ENCODE measurements at places on chromosomes 13 and 19. TPM values are rescaled to one million over a fixed set of nuclear protein-coding genes. Genes with fewer than 3 reads are reported as not detected.

GRCh38 chr13:113477724-113478123 is 12.8 kb downstream of the DCUN1D2 start:
- no peaks in the 10 kb centered on the region for H3K27me3 ChIP-seq
- peaks cover 50% of the 10 kb centered on the region for H3K36me3 ChIP-seq
- DNase-seq, result no peak
- H3K4me1 ChIP-seq, result no peaks in the 10 kb centered on the region
- no peak overlapping the region for H3K4me3 ChIP-seq

DNA sequence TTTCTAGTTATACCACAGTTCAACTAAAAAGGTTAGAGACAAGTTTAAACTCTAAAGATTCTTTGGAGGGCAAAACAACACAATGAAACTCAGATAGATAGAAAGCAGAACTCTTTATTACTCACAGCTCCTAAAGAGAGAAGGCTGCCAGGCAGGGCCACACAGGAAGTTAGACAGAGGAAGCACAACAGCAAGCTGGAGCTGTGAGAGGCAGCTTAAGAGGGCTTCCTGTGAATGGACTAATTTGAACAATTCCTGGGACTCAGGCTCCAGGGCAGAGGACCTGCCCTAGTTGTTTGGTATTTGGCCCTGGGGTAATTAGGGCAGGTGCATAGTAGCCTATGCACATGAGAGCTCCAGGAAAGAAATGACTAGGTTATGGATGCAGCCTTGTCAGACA is 803.6 kb downstream of the DIAPH3 start:
- H3K4me1 ChIP-seq, result peaks cover 14% of the 10 kb centered on the region
- no peak overlapping the region for H3K4me3 ChIP-seq
- DNase-seq, result peak; percentile 42
- H3K36me3 ChIP-seq, result no peaks in the 10 kb centered on the region
- no peaks in the 10 kb centered on the region for H3K27me3 ChIP-seq
- H3K27ac ChIP-seq, result peak overlapping the region; percentile 18

DNA sequence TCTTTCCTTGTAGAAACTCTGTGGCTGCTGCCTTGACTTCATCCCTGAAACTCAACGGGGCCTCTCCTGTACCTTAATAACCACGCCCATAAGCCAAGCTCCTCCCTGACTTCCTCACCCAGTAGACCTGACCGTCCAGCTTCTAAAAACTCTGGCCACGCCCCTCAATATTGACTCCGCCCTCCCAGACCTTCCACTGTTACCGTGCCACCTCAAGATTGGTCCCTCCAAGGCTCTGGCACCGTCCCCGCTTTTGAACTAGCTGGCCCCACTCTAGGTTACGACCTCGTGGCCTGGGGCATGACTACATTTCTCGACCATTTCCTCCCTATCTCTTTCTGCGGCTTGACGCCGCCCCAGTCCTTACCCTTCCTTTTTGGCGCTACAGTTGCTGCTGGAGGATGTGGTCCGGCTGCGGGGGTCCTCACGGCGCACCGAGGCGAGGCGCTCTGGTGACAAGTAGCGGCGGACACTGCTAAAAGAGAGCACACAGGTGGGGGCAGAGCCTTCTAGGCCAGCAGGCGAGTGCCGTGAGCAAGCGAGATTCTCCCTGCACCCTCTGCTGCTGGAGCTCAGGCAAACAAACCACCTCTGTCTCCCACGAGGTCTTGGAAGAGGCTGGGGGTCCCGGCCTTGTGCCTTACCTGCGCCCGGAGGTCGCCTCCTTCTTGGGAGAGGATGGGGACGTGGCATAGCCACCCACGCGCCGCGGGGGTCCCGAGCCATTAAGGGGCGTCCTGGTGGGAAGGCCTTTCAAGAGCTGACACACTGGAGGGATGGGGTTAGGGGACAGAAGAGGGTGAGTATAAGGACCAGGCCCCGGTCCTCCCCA is 2.3 kb upstream of the EML2 start:
- H3K27ac ChIP-seq, result peak overlapping the region; percentile 48
- H3K4me3 ChIP-seq, result peak overlapping the region; percentile 48
- no peaks in the 10 kb centered on the region for H3K36me3 ChIP-seq
- peak; percentile 75 for DNase-seq
- H3K27me3 ChIP-seq, result no peaks in the 10 kb centered on the region

Gene PSG11
- total RNA-seq, result not detected

- peaks cover 4% of the 10 kb centered on the region for H3K36me3 ChIP-seq
- H3K27me3 ChIP-seq, result no peaks in the 10 kb centered on the region
- H3K4me3 ChIP-seq, result no peak overlapping the region
- H3K4me1 ChIP-seq, result peaks cover 17% of the 10 kb centered on the region
These were observed 63.5 kb downstream of the MYO9B start for GRCh38 chr19:17138937-17139598.

- no peaks in the 10 kb centered on the region for H3K4me1 ChIP-seq
- no peak overlapping the region for H3K4me3 ChIP-seq
- H3K36me3 ChIP-seq, result peaks cover 6% of the 10 kb centered on the region
These were observed 22.1 kb upstream of the WDR18 start for GRCh38 chr19:961866-962620.

- no peaks in the 10 kb centered on the region for H3K36me3 ChIP-seq
- no peaks in the 10 kb centered on the region for H3K27me3 ChIP-seq
- peaks cover 7% of the 10 kb centered on the region for H3K4me1 ChIP-seq
- DNase-seq, result no peak
- no peak overlapping the region for H3K27ac ChIP-seq
These were observed 365.9 kb downstream of the FGF14 start for GRCh38 chr13:102035969-102036368.

DNA sequence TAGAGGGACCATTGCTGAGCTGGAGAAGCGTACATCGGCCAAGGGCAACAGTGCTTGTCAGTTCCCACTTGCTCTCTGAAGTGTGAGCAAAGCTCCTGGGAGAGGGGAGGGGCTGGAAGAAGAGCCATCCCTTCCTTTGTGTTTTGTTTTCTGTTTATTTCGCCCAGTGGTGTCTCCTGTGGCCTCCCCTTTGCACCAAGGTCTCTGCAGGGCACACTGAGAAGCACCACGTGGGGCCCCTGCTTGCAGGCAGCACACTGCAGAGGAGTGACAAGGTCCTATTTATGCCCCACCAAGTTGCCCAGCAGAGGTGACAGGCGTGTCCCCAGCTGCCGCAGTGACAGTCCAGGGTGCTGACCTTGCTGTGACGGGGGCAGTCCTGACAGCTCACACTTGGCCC is 24.0 kb downstream of the GRIN2D start:
- H3K4me1 ChIP-seq, result peaks cover 15% of the 10 kb centered on the region
- DNase-seq, result no peak
- H3K36me3 ChIP-seq, result no peaks in the 10 kb centered on the region
- H3K27ac ChIP-seq, result no peak overlapping the region
- no peak overlapping the region for H3K4me3 ChIP-seq

Gene RXFP2
- not detected for total RNA-seq

DNA sequence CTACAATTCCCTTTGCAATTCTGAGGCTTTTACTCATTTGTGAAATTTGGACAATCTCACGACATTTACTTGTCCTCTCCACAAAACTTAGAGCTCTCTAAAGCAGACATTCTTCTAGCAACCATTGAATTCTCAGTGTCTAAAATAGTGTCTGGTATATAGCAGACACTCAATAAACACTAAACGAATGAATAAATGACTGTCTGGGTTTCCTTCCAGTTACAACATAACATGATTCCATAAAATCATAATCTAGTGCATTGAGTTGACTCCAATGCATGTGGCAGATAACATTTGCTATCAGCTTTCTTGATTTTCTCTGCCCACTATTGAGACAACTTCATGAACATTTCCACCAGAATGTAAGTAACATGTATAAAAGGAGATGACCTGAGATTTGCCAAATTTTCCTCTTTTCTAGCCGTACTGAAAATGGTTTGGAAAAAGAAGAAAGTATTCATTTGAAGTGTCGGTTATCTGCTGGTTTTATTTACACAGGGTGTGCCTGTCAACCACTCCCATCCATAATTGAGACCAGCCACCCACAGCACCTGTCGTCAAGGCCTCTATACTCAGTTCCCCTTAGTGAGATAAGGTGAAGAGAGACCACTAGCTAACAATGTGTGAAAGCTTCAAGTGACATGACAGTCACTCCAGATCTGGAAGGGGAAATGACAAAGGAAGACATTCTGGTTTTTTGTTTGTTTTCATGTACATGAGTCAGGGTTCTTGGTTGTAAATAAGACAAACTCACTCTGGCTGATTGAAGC is 4.8 kb upstream of the SERP2 start:
- no peak for DNase-seq
- no peaks in the 10 kb centered on the region for H3K27me3 ChIP-seq
- H3K27ac ChIP-seq, result no peak overlapping the region

Gene PTBP1
- 713 TPM for total RNA-seq

DNA sequence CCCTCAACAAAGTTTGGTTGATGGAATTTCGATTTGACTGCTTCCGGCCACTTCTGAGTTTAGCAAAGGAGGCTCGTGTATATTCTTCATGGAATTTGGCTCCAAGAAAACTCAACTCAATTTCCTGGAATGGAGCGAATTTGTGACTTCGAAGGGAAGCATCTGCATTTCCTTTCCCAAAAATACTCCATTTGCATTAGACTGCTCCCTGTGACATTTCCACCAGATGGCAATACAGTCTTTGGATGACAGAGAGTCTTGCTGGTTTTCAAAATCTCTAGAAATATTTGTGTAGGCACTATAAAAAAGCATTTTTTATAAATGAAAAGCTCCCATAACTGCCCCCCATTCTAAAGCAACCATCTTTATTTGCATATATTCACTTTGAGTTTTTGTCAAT is 4.1 kb downstream of the C1QTNF9 start:
- no peaks in the 10 kb centered on the region for H3K27me3 ChIP-seq
- H3K27ac ChIP-seq, result no peak overlapping the region
- H3K4me1 ChIP-seq, result no peaks in the 10 kb centered on the region
- H3K4me3 ChIP-seq, result no peak overlapping the region
- no peaks in the 10 kb centered on the region for H3K36me3 ChIP-seq
- no peak for DNase-seq

DNA sequence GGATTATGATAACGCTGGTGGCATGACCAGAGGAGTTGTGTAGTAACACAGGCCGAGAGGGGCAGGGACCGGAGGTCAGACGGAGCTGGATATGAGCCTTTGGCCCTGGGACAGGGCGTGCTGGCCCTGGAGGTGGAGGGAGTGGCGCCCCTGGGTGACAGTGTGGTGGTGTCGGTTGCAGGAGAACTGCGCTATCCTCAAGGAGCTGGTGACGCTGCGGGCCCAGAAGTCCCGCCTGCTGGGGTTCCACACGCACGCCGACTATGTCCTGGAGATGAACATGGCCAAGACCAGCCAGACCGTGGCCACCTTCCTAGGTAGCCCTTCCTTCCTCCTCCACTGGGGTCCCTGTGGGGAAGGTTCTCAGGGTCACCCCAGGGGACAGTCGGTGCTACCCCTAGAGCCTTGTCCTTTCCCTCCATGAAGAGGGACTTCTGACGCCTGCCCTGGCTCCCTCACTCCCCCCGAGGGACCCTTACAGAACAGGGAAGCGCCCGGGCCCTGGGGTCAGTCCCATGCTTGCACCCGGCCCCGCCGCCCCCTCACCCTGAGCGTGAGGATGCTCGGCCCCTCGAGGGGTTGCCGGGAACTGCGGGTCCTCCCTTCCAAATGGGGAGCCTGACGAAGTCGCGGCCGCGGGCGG is 12.8 kb upstream of the ZNF554 start:
- H3K27ac ChIP-seq, result no peak overlapping the region
- H3K4me1 ChIP-seq, result peaks cover 5% of the 10 kb centered on the region
- no peaks in the 10 kb centered on the region for H3K27me3 ChIP-seq
- DNase-seq, result no peak
- H3K4me3 ChIP-seq, result no peak overlapping the region

Gene TEX26
- total RNA-seq, result not detected

- peaks cover 27% of the 10 kb centered on the region for H3K4me1 ChIP-seq
- no peak for DNase-seq
- no peaks in the 10 kb centered on the region for H3K27me3 ChIP-seq
- H3K36me3 ChIP-seq, result no peaks in the 10 kb centered on the region
These were observed 4.9 kb upstream of the ZFP36 start for GRCh38 chr19:39401549-39402345.

Gene CPT1C
- 23.3 TPM for total RNA-seq

Gene CAPN12
- total RNA-seq, result 0.69 TPM

DNA sequence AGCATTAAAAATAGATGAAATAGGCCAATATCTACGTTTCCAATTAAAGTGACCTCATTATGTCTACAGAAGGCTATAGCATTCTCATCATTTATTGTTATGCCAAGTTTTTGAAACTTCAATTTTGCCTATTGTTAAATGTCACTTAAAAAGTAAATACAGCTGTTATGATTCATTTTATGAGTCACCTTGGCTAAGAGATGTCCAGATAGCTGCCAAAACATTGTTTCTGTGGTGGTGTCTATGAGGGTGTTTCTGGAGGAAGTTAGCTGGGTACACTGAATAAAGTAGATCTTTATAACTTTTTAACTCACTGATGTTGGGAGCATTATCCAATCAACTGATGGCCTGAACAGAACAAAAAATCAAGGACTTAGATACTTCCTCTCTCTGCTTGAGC is 1209.7 kb upstream of the PCDH9 start:
- no peak for DNase-seq
- no peak overlapping the region for H3K4me3 ChIP-seq
- H3K4me1 ChIP-seq, result no peaks in the 10 kb centered on the region
- H3K27ac ChIP-seq, result no peak overlapping the region
- no peaks in the 10 kb centered on the region for H3K36me3 ChIP-seq

- H3K36me3 ChIP-seq, result peaks cover 5% of the 10 kb centered on the region
- no peak overlapping the region for H3K27ac ChIP-seq
- H3K27me3 ChIP-seq, result no peaks in the 10 kb centered on the region
- no peak overlapping the region for H3K4me3 ChIP-seq
These were observed 7.6 kb upstream of the ZNF415 start for GRCh38 chr19:53140351-53140750.

DNA sequence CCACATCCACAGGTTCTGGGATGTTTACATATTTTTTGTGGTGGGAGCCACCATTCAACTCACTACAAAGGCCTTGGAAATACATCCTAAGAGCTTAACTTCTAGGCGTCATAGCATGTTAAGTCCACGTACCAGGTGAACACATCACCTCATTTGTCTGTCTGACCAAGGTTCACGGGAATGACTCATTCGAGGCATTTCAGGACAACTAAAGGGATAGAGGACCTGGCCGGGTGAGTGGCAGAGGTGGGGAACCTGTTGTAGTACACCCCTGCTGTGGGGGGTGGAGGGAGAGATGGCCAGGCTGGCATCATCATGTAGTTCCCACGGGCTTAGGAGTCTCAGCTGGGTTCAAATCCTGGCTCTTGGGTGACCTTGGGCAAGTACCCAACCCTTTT is 51.5 kb downstream of the BICRA start:
- DNase-seq, result no peak
- no peak overlapping the region for H3K4me3 ChIP-seq
- no peak overlapping the region for H3K27ac ChIP-seq
- H3K27me3 ChIP-seq, result no peaks in the 10 kb centered on the region
- H3K36me3 ChIP-seq, result no peaks in the 10 kb centered on the region

GRCh38 chr13:40618581-40619478 is 47.6 kb downstream of the FOXO1 start:
- no peaks in the 10 kb centered on the region for H3K27me3 ChIP-seq
- no peak overlapping the region for H3K27ac ChIP-seq
- no peaks in the 10 kb centered on the region for H3K36me3 ChIP-seq
- H3K4me1 ChIP-seq, result no peaks in the 10 kb centered on the region
- DNase-seq, result no peak

DNA sequence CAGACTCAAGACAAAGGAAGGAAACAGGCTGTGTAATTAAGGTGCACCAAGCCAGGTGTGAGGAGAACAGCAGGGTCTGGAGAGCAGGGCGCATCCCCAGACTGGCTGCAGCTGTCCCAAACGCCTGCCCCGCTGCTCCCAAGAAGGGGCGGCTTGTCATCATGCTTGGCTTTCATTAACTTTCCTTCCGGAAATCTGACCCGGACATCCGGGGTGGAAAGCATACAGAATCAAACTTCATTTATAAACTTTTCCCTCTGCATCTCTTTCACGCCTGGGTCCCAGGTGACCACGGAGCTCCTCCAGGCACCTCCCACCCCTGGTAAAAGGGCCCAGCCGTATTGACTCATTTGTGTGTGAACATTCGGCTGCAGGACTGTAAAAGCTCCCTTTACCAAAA is 31.7 kb downstream of the TSHZ3 start:
- H3K27me3 ChIP-seq, result no peaks in the 10 kb centered on the region
- no peaks in the 10 kb centered on the region for H3K36me3 ChIP-seq
- no peak for DNase-seq
- H3K4me1 ChIP-seq, result peaks cover 28% of the 10 kb centered on the region

Data from A673 (cell line).